ENCODE measurements at places on chromosomes 2 and 18. TPM values are rescaled to one million over a fixed set of nuclear protein-coding genes. Genes with fewer than 3 reads are reported as not detected.

Gene REG3G
- total RNA-seq = not detected

Gene STAMBP
- 43.7 TPM for total RNA-seq

DNA sequence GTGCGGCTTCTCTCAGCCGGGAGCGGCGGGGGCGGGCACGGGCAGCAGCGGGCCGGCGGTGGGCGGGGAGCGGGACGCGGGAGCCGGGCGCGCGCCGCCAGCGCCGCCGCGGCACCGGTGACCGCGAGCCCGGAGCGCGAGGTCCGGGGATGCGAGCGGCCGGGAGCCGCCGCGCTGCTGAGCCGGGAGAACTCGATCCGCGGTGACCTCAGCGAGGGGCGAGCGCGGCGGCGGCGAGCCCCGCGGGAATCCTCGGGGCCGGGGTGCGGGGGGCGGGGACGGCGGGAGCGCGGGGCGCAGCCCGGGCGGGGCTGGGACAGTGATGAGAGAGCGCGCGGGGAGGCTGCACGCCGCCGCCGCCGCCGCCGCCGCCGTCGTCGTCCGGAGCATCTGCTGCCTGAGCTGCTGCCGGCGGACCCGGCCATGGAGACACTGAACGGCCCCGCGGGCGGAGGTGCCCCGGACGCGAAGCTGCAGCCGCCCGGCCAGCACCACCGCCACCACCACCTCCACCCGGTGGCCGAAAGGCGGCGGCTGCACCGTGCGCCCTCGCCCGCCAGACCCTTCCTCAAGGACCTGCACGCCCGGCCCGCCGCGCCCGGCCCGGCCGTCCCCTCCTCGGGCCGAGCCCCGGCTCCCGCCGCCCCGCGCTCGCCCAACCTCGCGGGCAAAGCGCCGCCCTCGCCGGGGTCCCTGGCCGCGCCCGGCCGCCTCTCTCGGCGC lies at the start of gene MTCL1:
TSS of gene MTCL1 (plus strand) at position 319 of the 723 bp plus-strand sequence. CDS start at position 424, 105 bp downstream.
- peak; percentile 80 for DNase-seq

- no peak for DNase-seq
Measured at GRCh38 chr18:35868915-35869314, 103.6 kb upstream of the RMP24 start.

- DNase-seq = no peak
Measured at GRCh38 chr2:46999857-47000678, 84.5 kb upstream of the MCFD2 start.

DNA sequence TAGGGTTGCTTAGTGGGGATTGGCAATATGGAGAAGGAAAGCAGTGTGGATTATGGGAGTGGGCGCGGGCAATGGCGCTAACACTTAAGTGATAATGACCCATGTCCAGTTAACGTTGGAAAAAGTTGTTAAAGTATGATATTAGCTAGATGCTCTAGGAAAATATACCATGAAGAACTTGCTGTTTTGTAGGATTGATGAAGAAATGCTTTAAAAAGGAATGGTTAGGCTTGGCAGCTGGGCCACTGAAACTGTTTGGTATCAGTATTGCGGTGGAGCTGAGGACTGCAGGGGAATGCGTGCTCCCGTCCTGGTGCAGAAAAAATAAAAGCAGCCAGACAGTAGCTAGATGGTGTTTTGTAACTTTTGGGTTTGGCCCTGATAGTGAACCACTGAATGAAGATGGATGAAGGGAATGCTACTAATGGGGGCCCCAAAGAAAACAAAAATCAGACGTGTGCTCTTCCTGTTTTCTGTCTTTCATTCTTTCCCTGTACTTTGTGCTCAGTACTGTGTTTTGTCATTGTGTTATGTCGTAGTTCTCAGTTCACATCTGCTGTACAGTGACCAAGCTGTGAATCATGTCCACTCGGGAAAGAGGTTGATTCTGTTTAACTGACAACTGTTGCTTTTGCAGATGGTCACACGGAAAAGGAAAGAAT lies 999 bp downstream of the INSIG2 start:
- peak; percentile 4 for DNase-seq

- DNase-seq = no peak
Measured at GRCh38 chr2:11591091-11591490, 57.2 kb downstream of the GREB1 start.

- no peak for DNase-seq
Measured at GRCh38 chr2:71372042-71372441, 40.5 kb downstream of the ZNF638 start.

Gene C1GALT1C1L
- total RNA-seq = not detected

GRCh38 chr2:192369969-192370368 lies 175.2 kb upstream of the TMEFF2 start:
- DNase-seq = no peak

Gene RSAD2
- not detected for total RNA-seq

DNA sequence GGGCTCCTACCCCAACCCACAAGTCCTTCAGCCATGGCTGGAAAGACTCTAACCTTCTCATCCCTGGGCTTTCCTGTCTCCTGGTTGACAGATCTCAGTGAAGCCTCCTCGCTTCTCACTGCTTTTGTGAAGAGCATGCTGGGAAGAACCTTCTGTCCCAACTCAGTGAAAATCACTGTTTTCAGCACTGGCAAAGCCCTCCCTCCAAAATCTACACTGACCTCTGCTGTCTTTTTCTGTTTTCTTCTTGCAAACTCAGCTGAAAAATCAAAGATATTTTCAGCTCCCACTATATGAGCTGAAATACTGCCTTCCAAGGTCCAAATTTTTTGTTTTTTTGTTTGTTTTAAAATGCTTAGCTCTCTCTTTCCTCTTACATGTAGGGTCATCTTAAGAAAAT lies 266.3 kb upstream of the AGAP1 start:
- no peak for DNase-seq

DNA sequence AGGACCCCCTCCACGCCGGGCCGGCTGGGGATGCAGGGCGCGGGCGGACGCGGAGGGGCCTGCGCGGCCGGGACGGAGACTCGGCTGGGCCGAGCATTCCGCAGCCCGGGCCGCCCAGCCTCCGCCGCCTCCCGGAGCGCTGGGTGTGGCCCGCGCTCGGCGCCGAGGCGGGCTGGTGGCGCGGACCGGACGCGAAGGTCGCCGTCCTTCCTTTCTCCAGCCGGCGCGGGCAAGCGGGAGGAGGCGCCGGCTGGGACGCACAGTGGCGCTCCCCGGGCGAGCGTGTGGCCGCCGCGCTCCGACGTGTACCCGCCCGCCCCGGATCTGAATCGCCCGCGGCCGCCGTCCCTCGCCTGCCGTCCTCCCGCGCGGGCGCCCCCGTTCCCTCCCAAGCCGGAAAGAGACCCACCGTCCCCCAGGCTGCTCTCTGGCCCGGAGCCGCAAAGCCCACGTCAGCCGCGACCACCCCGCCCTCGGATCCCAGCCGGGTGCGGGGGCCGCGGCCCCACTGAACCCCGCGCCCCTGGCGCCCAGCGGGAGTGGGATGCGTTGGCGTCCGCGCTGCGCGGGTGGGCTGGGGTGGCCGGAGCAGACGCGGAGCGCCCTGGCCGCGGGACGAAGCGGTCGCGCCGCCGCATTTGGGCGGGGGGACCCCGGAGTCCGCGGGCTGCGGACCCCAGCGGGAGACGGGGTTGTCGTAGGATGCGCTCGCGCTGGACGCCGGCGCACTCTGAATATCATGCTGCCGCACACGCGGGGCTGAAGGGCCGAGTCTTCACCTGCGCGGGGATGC lies 634 bp downstream of the SPATS2L start:
- peak; percentile 44 for DNase-seq

GRCh38 chr2:223722226-223722625 lies 115.2 kb downstream of the AP1S3 start:
- DNase-seq = no peak

Gene CD8A
- total RNA-seq = not detected

DNA sequence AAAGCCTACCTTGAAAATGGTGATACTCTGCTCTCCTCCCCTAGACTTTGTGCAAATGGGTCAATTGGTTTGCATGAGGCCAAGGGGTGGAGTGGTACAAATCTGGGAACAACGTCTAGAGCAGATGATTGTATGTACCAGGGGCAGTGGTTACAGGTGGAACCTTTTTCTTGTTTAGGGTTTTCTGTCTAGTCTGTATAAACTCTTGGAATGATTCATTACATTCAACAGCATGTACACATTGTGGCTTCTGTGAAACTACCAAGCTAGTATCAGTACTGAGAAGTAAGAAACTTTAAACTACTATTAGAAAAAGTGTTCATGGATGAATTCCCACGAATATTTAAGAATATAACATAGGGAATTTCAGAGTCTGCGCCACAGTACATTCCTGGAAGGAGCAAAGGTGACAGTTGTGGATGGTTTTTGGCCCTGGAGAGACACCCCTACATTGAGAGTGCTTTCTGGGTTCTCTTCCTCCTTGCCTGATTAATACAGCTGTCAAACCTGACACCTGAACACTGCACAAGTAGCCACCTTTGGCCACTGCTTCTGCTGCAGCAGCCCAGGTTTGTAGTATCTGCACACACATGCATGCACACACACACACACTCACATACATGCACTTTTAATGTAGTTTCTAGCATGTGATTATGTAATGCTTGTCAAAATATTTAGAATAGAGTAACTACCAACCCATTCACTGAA lies 30.0 kb downstream of the CFAP221 start:
- DNase-seq = no peak

- DNase-seq = no peak
Measured at GRCh38 chr18:74288041-74288440, 3.7 kb downstream of the CYB5A start.

Gene LIPG
- not detected for total RNA-seq

DNA sequence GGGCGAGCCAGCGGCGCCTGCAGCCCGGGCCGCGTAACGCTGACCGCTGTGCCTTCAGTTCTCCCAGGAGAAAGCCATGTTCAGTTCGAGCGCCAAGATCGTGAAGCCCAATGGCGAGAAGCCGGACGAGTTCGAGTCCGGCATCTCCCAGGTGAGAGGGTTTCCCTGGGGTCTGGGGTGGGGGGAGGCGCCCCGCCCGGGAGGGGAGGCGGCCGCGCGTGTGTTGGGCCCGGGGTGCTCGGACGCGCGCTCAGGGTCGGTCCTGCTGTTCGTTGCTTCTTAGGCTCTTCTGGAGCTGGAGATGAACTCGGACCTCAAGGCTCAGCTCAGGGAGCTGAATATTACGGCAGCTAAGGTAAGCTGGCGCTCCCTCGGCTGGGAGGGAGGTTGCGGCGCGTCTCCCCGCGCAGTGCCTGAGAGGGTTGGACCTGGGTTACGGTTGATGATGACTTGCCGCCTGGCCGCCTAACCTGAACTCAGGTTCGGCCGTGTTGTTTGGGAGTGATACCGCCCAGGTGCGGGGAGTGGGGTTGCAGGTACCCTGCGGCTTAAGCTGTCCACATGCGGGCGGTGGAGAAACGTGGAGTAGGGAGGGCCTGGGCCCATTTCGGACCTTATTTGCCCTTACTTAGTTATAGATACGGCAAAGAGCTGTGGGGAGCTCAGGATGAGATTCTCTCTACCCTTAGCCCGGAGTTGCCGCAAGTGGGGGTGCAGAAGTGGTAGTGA lies 638 bp downstream of the RPS7 start:
- peak; percentile 42 for DNase-seq

DNA sequence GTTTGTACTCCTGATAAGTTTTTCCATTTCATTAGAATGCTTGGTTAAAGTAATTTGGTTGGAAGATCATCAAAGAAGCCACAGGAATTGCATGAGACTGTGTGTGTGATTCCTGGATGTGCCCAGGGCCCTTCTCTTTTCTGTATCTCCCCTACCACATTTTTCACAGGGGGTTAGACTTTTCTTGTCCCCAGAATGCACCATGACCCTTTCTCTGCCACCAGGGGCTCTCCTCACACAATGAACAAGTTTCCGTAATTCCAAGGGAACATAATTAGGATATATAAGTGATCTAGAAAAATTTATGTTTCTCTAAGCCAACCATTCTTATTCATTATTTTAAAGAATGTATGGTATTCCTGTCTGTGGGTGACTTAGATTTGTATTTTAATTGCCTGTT lies 291.8 kb downstream of the NEDD4L start:
- DNase-seq = no peak

- no peak for DNase-seq
Measured at GRCh38 chr2:172870396-172870795, 134.8 kb downstream of the RAPGEF4 start.

GRCh38 chr2:226740039-226740648 lies 59.5 kb downstream of the IRS1 start:
- DNase-seq = no peak

DNA sequence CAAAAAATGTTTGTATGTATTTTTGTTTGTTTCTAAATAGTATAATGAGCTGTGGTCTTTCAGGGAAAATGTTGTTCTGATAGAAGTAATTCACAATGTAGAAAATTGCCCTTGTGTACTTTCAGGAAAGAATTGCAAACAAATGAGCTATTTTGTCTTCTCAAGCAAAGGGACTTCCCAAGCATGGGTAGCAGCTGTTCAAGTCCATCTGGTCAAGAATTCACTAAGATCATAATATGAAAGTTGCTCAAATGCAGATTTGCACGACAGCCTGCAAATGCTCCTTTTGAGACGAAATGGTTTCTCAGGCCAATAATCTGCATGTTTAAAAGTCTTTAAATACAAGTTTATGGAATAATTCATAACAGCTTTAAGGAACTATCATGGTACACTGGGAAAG lies 51.9 kb upstream of the HNMT start:
- DNase-seq = no peak

Gene LYPD1
- total RNA-seq = 1.4 TPM

Measured in OCI-LY7 (cell line).